GF-D8 (cell line): ENCODE measurements at places on chromosomes 12 and 14.

DNA sequence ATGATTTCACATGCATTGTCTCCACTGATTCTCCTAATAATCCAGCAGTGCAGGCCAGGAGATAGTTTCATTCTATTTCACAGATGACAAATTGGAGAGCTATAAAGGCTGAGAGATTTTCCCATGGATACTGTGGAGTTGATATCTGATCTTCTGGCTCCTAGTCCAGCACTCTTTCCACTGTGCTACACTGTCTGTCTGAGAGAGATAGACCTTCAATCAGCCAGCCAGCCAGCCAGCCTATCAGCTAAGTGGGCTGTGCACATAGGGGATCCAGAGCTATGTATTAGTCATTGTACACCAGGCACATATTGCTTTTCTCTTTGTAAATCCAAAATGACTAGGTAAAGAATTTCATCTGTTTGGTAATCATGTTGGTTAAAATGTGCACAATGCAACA lies 91.8 kb upstream of the ATP2B1 start:
- DNase-seq: no peak

- DNase-seq: no peak
These were observed 100.1 kb downstream of the PIK3C2G start for GRCh38 chr12:18361433-18361832.

DNA sequence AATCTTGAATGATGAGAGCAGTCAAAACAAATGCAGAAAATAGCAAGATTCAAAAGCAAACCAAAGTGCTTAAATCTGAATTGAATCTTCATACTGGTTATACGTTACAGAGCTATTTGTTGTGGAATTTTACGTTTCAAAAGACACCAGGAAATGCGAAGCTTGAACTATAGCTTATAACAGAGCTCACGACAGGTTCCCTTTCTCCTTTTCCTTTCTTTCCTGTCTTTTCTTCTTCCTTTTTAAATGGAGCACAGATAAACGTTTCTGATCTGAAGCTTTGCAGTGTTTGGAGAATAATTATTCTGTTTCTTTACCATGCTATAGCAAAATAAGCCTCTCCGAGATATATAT lies 492.6 kb upstream of the GARIN6 start:
- no peak for DNase-seq

DNA sequence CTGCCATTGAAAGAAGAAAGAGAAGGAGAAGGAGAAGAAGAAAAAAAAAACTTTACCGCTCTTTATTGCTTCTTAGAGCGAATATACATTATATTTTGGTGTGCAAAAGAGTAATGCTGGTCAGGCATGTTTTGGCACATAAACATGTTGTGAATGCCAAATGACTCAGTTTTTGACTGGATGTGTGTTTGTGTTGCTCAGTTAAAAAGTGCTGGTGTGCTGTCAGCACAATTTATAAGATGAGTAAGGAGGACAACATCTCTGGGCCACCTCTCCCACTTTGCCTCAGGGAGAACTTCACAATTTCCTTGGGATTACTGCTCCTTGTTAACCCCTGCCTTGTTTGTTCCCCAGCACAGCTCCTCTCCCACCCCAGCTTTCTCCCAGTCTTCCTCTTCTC lies 584.8 kb downstream of the ETNK1 start:
- no peak for DNase-seq

DNA sequence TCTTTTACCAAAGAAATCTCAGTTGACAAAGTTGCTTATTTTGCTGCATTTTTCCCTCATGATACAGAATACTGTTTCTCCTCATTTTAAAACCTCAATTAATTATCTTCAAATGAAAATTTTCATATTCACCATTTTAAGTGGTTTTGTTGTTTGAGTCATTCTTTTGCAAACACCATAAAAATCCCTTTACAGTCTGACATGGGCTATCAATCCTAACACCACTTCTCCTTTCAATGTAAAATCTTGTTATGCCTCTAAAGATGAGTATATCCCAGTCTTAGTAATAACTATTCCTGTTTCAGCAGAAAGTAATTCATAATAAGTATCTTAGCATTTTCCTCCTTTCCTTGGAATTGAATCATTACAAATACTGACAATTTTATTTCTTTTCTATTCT lies 192.2 kb downstream of the SYT1 start:
- DNase-seq: no peak

DNA sequence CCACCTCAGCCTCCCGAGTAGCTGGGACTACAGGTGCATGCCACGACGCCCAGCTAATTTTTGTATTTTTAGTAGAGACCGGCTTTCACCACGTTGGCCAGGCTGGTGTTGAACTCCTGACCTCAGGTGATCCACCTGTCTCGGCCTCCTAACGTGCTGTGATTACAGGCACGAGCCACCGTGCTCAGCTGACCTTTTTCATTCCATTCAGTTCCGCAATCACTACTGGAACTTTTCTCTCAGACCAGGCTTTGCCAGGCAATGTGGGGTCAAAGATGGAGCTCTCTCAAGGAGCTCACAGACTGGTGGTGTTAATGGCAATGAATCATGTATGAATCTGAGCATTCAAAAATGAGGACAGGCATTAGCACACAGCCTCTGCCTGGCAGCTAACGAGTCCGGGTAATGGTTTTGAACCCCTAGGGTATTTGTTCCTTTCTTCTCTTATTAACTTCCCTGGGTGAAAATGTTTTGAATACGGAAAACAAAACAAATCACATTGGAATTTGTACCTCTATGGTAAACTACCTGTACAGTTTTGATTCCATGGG lies 9.4 kb upstream of the TCHP start:
- DNase-seq: no peak

- DNase-seq: no peak
These were observed 30.0 kb downstream of the DGLUCY start for GRCh38 chr14:91143862-91144261.

- peak; percentile 92 for DNase-seq
These were observed at the start of gene IKZF4 for GRCh38 chr12:56020423-56021184. Gene IKZF4, plus strand, starts transcription at chr12:56021043. Its CDS starts 451 bp downstream, at chr12:56021494.

GRCh38 chr14:76848879-76849278 lies 22.7 kb downstream of the LRRC74A start:
- DNase-seq: no peak

DNA sequence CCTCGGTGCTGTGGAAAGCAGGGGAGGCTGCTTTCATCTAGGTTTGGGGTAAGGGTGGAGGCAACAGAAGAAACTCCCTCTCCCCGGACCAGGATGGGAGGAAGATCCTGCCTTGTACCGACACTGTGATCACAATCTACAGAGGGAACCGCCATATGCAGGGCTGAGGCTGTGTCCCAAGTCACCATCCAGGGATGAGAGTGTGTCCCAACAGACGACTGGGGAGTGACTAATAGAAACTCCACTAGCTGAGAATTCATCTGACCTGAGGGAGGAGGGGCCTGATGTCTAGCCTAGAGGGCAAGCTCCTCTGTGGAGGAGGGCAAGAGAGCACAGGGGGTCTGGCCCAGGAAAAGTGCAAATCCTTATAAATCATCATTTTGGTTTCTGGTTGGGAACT lies 172.4 kb downstream of the CALM1 start:
- DNase-seq: no peak

GRCh38 chr14:105107351-105107750 lies 42.1 kb upstream of the GPR132 start:
- DNase-seq: no peak

- no peak for DNase-seq
These were observed 2.9 kb downstream of the CDKN1B start for GRCh38 chr12:12720052-12720451.

DNA sequence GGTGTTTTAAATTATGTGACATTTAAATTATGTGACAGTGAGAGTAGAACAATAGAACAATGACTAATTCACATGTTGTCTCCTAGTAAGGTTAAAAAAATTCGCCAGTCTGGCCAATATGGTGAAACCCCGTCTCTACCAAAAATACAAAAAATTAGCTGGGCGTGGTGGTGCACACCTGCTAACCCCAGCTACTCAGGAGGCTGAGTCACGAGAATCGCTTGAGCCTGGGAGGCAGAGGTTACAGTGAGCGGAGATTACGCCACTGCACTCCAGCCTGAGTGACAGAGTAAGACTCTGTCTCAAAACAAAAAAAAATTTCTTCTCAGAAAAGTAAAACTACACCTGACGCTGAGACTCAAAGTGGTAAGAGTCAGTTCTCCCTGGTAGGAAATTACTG lies 2.7 kb downstream of the CS start:
- DNase-seq: no peak

DNA sequence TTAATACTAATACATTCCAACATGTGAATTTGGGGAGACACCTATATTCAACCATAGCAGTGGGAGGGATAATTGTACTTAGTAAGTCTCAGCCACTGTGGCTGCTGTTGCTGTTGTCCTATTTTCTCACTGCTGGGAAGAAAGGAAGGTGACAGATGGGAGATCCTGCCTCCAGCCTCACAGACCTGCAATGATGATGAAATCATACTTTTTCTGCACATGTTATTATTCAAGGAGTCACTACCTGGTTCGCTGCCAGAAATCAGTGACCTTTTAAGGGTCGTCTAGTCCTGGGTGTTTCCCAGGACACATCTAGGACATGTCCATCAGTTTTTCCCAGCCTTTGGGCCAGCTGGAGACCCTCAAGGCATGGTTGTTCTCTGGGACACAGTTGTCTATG lies 106.2 kb upstream of the RPH3A start:
- DNase-seq: no peak

GRCh38 chr12:116009805-116010204 lies 267.7 kb downstream of the MED13L start:
- DNase-seq: no peak

GRCh38 chr14:103741876-103742275 lies 26.3 kb downstream of the ZFYVE21 start:
- no peak for DNase-seq

DNA sequence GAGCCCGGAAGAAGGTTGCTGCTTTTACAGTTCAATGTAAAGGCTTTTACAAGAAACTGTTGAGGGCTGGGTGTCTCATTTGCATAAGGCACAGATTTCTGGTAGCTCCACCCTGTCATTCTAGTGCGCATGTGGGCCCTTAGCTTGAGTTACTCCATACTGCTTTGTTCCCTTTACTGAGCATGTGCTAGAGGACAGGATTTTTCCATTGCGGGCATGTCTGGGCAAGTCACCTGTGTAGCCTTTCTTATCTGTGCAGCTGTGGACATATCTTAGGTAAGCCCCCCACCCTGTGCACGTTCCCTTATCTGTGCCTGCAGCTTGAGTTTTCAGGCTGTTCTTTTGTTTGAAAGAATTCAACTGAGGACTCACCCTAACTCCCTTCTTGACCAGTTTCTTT lies 56.2 kb upstream of the ARHGAP5 start:
- DNase-seq: no peak

GRCh38 chr12:26058308-26058707 lies 66.5 kb downstream of the BHLHE41 start:
- no peak for DNase-seq

GRCh38 chr12:57904848-57905811 lies 36.2 kb upstream of the ATP23 start:
- DNase-seq: peak; percentile 87

- DNase-seq: no peak
These were observed 6.7 kb downstream of the SERPINA9 start for GRCh38 chr14:94469261-94469660.

DNA sequence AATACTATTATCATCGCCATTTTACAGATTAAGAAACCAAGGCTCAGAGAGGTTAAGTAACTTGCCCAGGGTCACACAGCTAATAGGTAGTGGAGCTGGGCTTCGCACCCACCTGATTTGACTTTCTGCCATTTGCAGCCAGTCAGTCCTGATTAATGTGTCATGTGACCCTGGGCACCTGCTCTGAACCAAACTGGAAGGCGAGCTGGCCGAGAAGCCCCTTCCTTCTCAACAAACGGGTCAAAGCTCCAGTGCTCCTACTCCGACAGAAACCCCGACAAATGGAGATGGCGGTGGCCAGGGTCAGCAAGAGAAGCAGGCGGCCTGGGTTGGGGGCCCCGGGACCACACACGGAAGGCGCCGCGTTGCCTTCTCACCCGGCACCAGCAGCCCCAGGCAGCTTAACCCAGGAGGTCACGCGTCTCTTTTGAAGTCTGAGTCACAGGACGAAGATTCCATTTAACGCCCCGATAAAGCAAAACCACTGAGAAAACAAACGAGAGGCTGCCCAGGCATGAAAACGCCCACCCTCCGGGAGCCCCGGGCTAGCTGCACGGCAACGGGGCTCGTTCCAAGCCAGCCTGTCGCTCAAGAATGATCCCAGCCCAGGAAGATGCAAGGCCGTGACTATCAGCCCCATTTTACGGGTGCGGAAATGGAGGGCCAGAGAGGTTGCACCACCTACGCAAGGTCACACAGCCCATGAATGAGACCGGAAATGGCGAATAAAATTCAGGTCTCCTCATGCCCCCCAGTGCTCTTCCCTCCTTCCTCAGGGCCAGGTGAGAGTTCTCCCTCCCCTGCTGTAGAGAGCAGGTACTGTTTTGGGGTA lies 124.8 kb downstream of the SCARB1 start:
- no peak for DNase-seq

- DNase-seq: no peak
These were observed 35.5 kb downstream of the TCTN1 start for GRCh38 chr12:110649341-110649847.

- DNase-seq: no peak
These were observed 89.3 kb downstream of the KCNC2 start for GRCh38 chr12:75120311-75120711.

DNA sequence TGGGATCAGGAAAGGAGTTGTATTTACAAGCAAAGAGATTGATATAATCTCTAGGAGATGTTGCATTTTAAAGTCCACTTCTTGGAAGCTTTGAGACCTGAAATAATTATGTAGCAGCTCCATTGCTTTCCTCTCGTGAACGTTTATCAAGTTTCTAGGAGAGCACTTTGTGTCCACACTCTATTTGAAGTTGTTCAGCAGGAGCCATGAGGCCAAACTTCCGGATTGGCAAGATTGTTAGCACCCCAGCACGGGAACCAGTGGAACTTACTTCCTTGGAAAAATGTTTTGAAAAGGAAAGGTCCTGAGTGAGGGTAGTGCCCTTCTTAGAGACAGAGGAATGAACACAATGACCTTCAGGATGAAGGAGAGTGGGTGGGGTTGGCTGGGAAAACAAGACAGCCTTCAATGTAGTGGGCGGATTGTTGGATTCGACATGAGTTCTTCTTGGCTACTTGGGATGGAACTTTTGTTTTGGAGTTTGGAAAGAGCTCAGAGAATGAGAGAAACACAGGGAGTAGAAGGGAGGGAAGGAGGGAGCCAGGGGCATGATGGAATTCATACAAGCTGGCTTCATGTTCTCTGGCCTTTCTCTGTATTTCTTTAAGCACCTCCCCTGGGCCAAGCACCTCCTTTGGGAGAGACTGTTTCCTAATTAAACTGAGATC lies 23.8 kb upstream of the CISTR start:
- no peak for DNase-seq

DNA sequence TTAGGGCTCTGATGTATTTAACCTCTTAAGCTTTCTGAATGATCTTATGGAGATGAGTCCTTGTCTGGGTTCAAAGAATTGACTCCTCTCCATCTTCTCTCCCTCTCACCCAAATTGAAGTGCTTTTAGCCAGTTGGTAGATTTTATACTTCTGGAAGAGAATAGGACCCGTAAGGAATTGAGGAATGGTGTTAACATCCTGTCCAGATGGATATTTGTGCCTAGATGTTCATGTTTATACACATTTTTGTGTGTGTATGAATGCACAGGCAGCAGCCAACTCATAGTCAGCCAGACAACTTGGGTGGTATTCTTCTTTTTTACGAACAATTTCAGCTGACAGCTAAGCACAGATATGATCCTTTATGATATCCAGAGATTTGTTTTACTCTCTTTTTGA lies 449.6 kb upstream of the RGS6 start:
- no peak for DNase-seq
